Left ventricle myocardium inferior (tissue), 1 donor: ENCODE measurements at places on chromosomes 6 and 20. TPM values are rescaled to one million over a fixed set of nuclear protein-coding genes. Genes with fewer than 3 reads are reported as not detected.

DNA sequence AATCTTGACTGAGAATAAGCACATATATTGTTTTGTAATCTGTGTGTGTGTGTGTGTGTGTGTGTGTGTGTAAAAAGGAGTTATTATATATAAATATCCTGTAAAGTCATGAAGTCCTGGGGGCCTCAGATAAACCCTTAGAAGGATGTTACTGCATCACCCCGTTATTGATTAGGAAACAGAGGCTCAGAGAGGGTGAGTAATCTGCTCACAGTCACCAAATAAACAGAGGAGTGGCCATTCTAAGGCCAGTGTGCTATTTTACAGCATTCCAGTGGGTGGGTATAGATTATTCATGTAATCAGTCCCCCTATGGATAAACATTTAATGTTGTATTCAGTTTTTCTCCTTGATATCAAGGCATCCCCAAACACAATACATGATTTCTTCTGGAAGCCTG lies 87.1 kb downstream of the CDC5L start:
- no peak for DNase-seq

C6orf132 gene
- total RNA-seq: 1.4 TPM

BMP2 gene
- total RNA-seq: 2.4 TPM

DNA sequence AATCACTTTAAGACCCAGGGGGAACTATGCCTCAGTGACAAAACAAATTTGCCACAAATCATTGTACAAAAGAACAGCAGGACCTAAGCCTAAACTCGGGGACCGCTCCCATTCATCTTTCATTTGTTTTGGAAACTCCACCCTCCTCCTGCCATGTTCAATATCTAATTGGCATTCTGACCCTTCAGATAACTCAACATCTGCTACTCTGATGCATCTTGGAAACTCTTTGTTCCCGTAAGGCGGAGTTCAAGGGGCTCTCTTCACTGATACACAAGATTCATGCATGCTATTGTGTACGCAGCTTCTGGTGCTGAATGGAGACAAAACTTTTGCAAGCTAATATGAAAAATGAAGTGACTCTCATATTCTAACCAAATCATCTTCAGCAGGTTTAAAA lies 187.6 kb downstream of the ZFP64 start:
- no peak for DNase-seq

GRCh38 chr6:22041797-22042480 lies 254.9 kb downstream of the PRL start:
- DNase-seq: no peak

DNA sequence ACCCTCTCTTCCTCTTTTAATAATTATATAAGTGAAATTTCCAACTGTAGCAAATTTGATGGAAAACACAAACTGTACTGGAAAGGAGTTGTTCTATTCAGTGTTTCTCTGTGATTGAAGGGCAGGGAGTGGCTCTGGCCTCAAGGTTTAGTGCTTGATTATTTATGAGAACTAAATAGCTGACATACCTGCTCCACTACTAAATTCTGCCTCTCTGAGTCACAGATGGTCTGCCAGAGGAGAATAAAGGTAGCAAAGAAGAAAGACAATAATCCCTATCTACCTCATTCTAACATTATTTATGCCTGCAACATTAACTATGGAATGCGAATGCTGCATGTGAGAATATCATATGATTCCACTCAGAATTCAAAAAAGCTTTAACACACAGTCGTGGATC lies 9.3 kb downstream of the BMP5 start:
- DNase-seq: no peak

DNA sequence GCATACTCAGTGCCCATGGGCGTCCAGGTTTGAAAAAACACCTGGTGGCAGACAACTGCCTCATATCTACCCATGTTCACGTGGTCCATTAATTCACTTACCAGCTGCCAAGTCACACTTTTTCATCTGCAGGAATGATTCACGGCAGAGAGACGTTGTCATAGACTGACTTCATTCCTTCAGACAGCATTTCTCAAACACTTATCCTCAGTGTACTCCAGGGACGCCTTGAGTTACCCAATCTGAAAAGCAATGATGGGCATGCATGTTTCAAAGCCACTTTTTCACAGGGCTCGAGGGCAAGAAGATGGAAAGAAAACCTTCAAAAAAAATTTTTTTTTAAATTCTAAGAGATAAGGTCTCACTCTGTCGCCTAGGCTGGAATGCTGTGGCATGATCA lies 6.0 kb downstream of the MMP24OS start:
- no peak for DNase-seq

- DNase-seq: no peak
Observed at GRCh38 chr6:106214531-106214930, 111.0 kb downstream of the ATG5 start.

DNA sequence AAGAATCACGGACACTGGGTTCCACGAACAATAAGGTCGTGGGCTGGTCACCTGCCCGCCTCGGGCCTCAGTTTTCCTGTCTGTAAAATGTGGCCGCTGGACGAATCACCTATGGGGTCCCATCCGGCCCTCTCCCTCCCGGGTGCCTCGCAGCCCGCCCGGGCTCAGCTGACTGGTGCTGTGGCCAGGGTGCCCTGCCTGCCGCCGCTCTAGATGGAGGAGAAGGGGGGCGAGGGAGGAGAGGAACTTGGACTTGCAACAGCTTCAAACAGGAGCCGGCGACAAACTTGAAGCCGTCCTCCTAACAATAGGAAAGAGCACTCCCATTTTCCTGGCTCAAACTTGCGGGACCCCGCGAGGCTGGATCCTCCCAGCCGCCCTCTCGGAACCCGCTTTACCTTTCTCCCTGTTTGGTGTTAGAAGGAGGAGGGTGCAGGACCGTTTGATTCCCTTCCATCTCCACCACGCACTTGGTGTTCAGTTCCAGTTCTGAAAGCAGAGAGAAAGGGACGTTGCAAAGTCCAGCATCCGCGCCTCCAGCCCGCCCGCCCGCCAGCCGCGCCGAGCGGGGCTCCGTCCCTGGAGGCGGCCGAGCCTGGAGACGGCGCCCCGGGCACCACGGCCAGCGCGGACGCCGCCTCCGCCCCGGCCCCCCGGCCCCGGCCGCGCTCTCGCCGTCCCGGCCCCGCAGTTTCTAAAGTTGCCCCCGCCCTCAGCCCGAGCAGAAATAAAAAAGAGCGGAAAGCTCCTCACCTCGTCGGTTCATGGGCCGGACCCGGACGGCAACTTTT lies 584 bp downstream of the KIF13A start:
- DNase-seq: peak; percentile 66

DNA sequence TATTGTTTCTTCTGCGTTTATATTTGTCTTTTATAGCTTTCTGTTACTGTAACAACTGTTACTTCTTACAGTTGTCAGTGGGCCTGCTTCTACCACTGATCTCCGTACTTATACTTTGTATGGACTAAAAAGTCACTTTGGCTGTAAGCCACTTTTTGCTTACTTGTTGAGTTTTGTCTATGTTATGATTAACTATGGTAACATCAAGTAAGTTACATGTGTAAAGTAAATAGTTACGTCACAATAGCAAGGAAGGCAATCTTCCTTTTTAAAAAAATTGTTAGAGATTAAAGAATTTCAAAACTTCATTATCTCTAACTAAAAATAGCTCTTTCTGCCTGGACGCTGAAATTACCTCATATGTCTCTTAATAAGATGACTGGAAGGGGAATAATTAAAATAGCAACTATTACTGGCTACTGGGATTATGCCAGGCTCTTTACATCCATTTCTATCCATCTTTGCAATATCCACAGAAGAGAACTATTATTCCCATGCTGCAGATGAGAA lies 10.9 kb downstream of the TFB1M start:
- DNase-seq: no peak

- no peak for DNase-seq
Observed at GRCh38 chr20:16206817-16207216, 366.4 kb downstream of the KIF16B start.

FAM83C gene
- total RNA-seq: not detected

GRCh38 chr6:41422161-41422560 lies 86.8 kb downstream of the NCR2 start:
- no peak for DNase-seq

GRCh38 chr20:51616060-51616459 lies 73.5 kb upstream of the NFATC2 start:
- DNase-seq: no peak

DNA sequence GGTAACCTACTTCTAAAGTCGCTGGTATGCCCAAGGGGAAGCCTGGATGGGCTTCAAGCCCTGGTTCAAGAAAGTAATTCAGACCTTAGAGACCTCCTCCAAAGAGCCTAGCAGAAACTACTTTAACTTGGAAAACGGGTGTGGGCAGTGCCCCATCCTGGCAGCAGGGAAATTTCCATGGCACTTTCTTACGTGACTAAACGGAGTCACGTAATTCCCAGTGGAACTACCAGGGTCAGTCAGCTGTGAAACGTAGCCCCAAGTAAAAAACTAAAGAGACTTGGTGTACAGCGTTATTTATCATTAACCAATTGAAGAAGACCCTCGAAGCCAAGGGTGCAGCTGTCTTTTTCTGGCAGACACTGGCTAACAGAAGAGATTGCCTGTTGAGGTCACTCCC lies 114.0 kb downstream of the RCAN2 start:
- no peak for DNase-seq

DNA sequence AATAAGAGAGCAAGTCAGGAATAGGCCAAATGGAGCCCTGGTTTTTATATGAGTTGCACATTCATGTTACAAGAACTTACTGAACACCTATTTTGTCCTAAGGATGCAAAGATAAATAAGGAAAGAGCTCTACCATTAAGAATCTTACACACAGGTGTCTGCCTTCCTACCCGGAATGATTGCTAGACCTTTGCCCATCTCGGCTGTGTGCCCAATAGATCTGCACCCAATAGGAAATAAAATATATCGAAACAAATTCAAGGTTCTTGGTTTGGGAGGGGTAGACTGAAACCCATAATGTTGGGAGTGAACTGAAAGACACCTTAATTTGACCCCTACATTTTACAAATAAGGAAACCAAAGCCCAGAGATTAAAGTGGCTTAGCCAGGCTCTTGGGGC lies 48.9 kb downstream of the EDN1 start:
- no peak for DNase-seq

GRCh38 chr6:144729502-144729901 lies 444.4 kb downstream of the UTRN start:
- DNase-seq: no peak

KCNQ2 gene
- 2.3 TPM for total RNA-seq

DNA sequence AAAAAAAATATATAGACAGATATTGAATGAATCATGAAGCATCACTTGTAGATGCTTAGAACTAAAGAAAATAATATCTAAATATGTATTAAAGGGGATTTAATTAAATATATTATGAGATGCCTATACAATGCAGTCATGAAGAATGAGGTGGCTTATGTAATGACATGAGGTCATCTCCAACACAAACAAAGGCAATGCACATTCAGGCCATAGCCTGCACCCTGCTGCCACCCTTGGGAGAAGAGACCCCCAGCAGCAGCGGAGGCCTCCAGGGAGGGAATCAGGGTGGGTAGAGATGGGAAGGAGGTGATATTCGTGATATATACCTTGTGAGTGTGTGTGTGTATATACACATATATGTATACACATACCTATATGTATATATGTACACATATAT lies 26.4 kb upstream of the SSTR4 start:
- DNase-seq: no peak

DNA sequence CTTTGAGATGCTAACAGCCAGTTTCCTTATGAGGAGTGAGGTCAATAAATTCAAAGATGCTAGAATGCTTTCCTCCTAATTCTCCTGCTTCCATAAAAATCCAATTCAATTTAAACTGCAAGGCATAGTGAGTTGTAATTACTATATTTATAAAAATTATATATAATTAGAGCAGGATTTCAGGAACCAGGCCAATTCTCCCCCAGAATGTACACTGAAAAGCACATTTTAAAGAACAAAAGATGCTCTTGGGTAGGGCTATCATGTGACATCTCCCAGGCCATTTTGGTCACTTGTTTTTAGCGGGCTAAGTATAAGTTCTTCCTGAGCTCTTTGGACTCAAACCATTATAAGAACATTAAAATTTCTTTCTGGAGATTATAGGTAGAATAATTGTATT lies 195.7 kb upstream of the KCNG1 start:
- DNase-seq: no peak

MAFB gene
- total RNA-seq: 10.2 TPM

GRCh38 chr6:166757232-166758135 lies 130.4 kb upstream of the RPS6KA2 start:
- DNase-seq: no peak

GRCh38 chr6:96157018-96157565 lies 141.3 kb downstream of the FUT9 start:
- no peak for DNase-seq

LBP gene
- 0.19 TPM for total RNA-seq

DNA sequence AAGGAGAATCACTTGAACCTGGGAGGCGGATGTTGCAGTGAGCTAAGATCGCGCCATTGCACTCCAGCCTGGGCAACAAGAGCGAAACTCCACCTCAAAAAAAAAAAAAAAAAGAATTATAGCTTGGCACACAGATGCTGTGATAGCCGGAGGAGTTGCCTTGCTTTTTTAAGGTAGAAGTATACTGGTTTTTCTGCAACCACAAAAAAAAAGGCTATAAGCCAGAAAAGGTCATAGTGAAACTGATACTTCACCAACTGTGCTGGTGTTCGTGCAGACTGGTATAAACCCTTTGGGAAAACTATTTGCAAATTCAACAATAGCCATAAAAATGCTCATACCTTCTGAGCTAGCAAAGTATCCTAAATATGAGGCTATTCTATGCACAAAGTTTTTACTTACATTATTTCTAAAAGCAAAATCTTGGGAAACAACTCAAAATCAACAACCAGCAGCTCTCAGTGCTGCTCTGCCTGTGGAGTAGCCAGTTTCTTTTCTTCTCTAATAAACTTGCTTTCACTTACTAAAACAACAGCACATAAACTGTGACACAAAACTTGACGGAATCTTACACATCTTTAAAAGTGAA lies 44.0 kb downstream of the B4GALT5 start:
- DNase-seq: no peak

DNA sequence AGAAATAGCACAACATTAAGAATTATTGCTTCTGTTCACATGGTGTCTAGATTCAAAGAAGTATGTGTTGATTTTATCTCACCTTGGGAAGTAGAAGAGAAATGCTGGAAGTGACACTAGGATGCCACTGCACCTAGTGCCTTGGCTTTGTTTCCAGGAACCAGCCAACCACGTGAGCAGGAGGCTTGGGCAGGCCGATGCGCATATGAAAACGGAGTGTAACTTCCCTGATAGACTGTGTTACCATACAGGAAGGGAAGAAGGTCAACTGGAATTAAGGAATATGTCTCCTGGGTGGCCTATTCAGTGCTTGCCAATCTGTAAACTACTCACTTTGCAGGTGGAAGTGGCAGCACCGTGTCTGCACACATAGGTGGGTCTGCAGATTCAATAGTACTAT lies 28.1 kb downstream of the TUBB2B start:
- DNase-seq: no peak

GRCh38 chr6:113246186-113246585 lies 611.0 kb upstream of the MARCKS start:
- no peak for DNase-seq

GRCh38 chr6:117205876-117206275 lies 59.5 kb upstream of the VGLL2 start:
- DNase-seq: no peak

GRCh38 chr6:41470029-41470330 lies 76.2 kb upstream of the FOXP4 start:
- no peak for DNase-seq
